ENCODE measurements at places on chromosomes 2 and 18.

GRCh38 chr2:172182624-172183023 lies 79.9 kb upstream of the DLX2 start:
- no peak for DNase-seq

GRCh38 chr2:163527381-163527780 lies 208.4 kb downstream of the FIGN start:
- DNase-seq: no peak

DNA sequence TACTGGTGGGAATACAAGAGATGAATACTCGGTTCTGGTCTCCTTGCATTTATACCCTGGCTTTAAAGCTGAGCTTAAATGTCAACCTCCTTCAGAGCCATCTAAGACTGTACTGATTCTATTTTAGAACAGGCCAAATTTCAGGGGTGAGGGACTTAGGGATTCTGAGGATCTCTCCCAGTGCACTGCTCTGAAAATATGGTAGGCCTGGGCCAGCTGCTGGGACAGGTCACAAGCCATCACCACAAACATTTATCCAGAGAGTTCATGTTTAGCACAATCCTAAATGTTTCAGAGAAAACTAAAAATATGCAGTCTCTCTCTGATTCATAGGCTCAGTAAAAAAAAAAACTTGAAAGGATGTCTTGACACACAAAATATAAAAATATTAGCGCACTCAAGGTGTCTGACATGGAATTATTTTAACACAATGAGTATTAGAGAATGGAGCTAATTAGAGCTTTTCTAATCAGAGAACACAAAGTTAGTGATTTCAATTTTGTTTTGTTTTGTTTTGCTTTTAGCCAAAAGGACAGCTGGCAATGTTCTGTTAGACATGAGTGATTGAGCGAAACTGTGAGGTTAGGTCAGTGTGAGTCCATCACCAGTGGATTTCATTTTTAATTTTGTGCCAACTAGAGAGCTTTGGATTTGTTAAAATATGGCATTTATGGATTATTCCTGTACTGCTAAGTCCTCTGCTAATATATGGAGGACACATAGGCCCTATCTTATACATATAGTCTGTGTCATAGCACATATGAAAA lies 38.8 kb downstream of the MFSD6 start:
- no peak for DNase-seq

GRCh38 chr18:79604205-79604912 lies 75.2 kb upstream of the CTDP1 start:
- DNase-seq: no peak

- DNase-seq: no peak
These were observed 9.1 kb upstream of the DAW1 start for GRCh38 chr2:227862227-227862740.

Data from activated CD8-positive, alpha-beta memory T cell treated with anti-CD3 and anti-CD28 coated beads, Interleukin-2, amount 50 U/mL, for 48 hours (primary cell).